ENCODE measurements at places on chromosomes 6 and 20. TPM values are rescaled to one million over a fixed set of nuclear protein-coding genes. Genes with fewer than 3 reads are reported as not detected.

DNA sequence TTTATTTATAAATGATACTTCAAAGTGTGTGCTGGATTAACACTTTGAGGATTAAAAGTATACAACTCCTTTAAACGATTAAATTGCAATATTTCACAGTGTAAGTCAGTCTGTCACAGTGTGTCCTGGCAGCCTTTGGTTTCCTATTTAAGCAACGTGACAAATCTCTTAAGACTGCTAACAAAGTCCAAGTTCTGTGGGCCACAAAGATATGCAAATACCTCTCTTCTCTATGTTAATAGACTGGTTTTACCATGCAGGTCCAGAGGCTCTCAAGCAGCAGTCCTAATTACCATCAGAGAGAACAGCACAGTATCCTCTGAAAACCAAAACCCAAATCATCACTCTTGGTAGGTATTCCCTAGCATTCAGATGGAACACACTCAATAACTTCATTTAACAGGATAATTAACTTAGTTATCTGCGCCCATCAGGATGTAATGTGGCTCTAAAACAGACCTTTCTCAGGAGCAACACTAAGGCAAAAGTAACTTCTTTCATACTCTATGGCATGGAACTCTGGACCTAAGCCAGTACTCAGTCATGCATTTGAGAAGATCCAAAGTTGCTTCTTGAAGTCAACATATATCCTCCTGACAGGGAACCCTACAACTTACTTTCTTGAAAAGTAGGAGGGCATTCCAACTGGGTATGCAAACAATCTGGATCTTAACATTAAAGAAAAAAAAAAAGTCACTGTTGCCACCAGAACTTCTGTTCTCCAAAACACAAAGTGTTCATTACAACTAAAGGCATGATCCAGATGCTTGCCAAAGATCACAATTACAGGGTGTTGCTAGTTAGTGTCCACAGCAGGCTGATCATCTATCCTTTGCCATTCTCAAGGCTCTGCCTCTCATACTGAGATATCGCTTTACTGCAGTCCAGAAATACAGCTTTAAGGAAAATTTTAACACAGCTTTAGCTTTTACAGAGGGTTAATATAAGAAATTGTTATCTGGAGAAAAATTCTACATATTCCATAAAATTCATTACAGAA, 53.2 kb downstream of the MAN1A1 start:
- no peak for DNase-seq

Gene HSPA1L
- total RNA-seq: 1.2 TPM

DNA sequence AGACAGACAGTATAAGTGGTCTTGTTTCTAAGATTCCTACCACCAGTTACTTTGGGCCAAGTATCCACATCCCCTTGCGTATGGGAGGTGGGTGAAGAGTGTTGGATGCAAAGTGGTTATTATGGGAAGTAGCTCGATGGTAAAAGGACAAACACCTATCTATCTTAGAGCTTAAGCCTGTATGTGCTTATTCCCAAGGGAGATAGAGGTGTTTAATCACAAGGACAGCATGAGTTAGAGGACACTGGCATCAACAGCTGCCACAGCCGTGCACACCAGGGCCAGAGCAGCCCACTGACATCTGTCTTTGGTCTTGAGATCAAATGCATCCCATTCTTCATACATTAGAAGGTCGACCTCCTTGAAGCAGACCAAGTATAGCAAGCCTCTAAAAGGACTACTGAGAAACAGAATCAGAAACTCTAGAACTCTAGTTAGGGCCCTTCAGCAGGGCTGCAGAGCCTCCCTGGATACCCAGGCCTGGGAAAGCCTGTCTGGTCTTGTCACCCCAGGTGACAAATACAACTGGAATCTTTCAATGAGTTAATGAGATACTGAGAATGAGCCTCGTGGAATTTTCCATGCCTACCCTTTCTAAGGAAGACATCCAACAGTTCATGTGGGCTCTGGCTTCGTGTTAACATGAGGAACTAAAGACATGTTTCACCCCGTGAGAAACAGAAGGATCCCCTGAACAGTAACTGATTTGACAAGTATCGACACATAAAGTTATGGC, 28.7 kb downstream of the TXNDC5 start:
- DNase-seq: no peak

- DNase-seq: no peak
Measured at GRCh38 chr6:35091346-35092083, 49.6 kb downstream of the TCP11 start.

- DNase-seq: no peak
Measured at GRCh38 chr20:62282877-62283503, 19.8 kb upstream of the ADRM1 start.

Data from activated B cell treated with CpG ODN at 0.5 μM for 24 hours (primary cell).